ENCODE measurements at places on chromosomes 1 and 21. TPM values are rescaled to one million over a fixed set of nuclear protein-coding genes. Genes with fewer than 3 reads are reported as not detected.

DNA sequence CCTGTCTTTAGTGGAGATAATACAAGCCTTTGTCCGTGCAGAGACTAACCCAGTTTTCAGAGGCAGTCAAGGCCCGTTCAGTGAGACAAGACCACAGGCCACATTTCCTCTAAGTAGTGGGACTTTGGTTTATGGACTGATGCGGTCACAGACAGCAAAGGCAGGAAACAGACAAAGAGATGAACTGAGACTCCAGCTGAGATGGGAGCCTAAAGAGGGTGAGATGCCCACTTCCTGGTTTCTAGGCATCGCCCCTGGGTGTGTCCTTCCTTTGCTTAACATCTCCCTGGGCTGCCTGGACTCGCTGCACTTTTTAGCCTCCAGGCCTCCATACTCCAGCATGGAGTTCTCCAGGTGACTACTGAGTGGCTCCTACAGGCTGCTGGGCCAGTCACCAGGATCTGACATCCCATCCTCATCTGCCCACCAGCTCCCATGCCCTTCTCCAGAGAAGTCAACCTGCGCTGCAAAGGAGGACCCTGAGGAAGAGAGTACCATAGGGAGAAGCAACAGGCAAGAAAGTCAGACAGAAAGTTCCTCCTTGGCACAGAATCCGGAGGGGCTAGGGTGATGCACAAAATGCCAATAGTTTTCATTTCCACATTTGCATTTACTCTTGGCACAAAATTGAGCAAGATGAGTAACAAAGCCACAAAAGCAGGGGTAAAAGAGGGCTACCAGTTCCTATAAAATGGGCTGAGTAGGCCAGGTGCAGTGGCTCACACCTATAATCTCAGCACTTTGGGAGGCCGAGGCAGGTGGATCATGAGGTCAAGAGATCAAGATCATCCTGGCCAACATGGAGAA lies 15.1 kb downstream of the THEMIS2 start:
- DNase-seq: peak; percentile 62

DNA sequence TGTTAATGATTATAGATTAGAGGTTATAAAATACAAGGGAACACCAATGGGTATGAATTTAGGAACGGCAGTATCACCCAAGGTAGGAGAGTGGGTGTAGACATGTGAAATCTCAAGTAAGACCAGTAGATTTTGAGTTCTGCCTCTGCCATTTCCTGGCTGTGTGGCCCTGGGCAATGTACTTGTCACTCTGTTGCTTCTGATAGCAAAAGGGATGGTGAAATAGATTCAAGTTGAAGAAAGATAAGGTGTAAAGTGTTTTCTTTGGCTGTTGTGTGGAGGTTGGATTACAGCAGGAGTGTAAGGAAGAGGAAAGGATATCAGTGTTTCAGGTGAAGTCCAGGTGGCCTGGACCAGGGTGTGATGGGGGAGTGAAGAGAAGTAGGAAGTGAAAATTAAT lies 64.3 kb downstream of the ADSS2 start:
- no peak for DNase-seq

GRCh38 chr1:51234721-51235425 lies 1.2 kb upstream of the RNF11 start:
- DNase-seq: peak; percentile 81

GRCh38 chr1:99122039-99122438 lies 117.4 kb upstream of the PLPPR5 start:
- no peak for DNase-seq

GRCh38 chr1:63663301-63663700 lies 70.1 kb downstream of the PGM1 start:
- no peak for DNase-seq

GRCh38 chr21:41717573-41718330 lies 49.1 kb downstream of the RIPK4 start:
- DNase-seq: no peak

Gene VHLL
- not detected for total RNA-seq

Gene LIN28A
- not detected for total RNA-seq

Gene RBBP5
- 25.9 TPM for total RNA-seq

Gene KRTAP21-2
- not detected for total RNA-seq

Gene DISP1
- 1.1 TPM for total RNA-seq
